ENCODE measurements at places on chromosomes 5 and 9.
A peak's percentile ranks its signal among the peaks of the same experiment; 100 is the strongest.

GRCh38 chr9:100581661-100582060 is 3.8 kb downstream of the CAVIN4 start:
- DNase-seq: peak; percentile 6

GRCh38 chr5:172145870-172146747 is 41.9 kb downstream of the STK10 start:
- DNase-seq: no peak

- no peak for DNase-seq
Measured at GRCh38 chr9:130289711-130290241, 24.2 kb downstream of the HMCN2 start.

GRCh38 chr5:21237461-21237860 is 1249.5 kb upstream of the CDH18 start:
- peak; percentile 11 for DNase-seq

GRCh38 chr9:110744715-110745384 is 76.3 kb downstream of the MUSK start:
- DNase-seq: no peak

GRCh38 chr5:56735849-56736641 is 79.3 kb upstream of the MAP3K1 start:
- no peak for DNase-seq

Data from NCI-H1417 treated with DMSO at 0.1 percent for 48 hours (cell line).